ENCODE measurements at places on chromosomes 7 and 10.

DNA sequence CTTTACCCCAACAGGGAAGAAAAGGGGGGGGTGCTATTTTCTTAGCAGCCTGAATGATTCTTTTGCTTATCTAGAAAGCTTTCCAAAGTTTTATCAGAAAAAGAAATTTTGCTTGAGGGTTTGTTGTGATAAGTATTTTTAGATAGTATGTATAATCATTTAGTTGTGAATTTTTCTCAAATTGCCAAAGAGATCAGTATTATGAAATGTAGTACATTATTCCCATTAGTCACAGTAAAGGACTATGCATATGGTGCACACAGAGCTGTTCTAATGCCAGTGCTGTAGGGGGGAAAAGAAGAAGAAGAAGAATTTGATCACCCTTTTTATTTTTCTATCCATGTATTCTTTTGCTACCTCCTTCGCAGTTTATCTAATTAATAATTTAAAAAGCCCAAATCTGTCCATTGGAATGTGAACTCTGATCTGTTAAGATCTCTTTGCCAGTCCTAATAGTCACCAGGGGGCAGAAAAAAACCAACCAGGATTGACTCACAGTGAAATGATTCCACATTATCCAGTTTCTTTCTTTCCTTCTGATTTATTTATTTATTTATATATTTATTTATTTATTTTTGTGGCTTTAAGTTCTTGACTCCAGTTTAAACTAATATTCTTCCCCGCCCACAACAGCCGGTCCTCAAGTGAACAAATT lies 4.7 kb downstream of the RBM20 start:
- no peak for DNase-seq

- DNase-seq = peak; percentile 86
Observed at GRCh38 chr10:80535671-80536360, 1.9 kb upstream of the SH2D4B start.

DNA sequence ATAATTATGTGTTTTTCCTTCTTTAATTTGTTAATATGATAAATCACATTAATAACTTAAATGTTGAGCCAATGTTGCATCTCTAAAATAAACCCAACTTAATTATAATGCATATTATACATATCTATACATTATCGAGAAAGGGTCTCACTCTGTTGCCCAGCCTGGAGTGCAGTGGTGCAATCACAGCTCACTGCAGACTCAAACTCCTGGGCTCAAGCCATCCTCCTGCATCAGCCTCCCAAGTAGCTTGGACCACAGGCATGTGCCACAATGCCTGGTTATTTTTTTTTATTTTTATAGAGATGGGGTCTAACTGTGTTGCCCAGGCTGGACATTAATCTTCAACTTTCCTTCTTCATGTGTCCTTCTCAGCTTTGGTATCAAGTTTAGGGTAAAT lies 98.9 kb downstream of the INHBA start:
- no peak for DNase-seq

DNA sequence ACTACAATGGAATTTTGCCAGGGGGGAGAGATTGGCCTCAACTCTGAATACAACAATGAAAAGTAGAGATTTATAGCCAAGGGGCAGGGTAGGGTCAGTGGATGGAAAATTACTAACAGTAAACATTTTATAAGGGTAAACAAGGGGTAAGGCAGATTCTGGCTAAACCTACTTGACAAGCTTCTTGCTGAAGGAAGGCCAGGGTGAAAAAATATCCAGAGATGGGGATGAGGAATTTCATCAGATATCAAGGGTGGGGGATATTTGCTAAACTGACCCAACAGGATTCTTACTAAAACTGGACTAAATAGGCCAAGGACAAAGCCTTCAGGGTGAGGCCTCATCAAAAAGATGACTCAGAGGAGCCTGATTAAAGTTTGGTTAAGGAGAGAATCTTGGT lies 156.3 kb downstream of the RTKN2 start:
- DNase-seq = peak; percentile 8

GRCh38 chr7:134472572-134473244 lies 13.8 kb upstream of the AKR1B1 start:
- no peak for DNase-seq

DNA sequence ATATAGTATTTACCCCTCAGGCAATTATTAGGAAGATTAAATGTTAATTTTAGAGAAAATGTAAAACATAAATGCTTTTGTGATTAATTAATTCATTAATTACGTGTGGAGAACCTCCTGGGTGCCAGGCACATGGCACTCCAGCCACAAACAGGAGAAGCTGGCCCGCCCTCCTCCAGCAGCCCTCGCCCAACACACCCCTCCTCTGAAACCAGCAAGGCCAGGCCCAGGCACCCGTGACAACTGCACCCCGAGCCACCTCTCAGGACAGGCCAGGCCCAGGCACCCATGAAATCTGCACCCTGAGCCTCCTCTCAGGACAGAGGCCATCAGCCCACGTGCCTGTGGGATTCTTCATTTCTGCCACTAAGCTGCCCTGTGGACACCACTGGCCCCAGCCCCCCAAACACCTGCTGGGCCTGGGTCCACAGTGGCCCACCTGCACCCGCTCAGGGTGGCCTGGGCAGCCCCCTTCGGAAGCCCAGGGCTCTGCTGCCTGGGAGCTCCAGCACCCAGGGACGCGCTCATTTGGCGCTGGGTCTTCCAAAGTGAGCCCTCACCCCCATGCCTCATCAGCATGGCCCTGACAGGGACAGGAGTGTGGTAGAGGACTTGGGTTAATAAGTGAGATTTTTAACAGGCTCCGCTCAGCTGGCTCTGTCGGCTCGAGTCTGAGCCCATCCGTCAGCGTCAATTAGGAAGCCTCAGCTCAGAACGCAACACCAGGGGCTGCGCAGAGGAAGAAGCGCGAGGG lies 482.1 kb downstream of the DNAJB6 start:
- no peak for DNase-seq

DNA sequence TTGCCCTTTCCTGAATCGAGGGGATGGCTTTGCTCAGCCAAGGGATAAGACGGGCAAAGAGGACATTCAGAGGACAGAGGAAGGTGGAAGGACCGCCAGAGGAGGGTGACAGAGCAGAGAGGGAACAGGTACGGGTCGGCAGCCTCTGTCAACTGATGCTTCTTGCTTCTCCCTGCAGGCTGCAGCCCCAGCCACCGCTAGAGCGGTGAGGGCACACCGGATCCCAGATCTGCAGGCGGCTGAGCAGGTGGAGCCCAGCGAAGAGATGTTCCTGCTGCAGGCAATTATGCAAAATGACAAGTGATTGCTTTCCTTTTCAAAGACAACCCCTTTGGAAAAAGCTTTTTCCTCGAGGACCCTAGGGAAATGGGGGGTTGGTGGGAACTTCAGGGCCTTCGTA lies 181.9 kb upstream of the ANKRD30A start:
- DNase-seq = no peak

GRCh38 chr10:25820874-25821273 lies 113.2 kb upstream of the MYO3A start:
- no peak for DNase-seq

GRCh38 chr7:102073931-102074880 lies 212.5 kb upstream of the SH2B2 start:
- no peak for DNase-seq

DNA sequence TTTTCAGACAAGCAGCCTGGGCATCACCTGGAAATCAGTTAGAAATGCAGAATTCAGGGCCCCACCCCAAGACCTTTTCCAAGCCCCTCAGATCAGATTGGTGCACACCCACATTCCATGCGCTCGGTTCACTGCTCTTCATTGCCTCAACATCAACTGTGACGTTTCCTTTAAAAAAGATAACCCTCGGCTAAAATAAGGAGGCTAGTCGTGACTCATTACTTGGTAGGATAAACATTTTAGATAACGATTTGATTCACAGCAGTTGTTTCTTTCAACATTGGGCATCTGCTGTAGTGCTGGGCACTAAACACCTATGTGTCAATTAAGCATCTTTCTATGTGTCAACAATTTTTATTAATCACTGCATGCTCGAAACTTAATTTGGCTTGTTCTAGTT lies 191.1 kb upstream of the LRGUK start:
- DNase-seq = peak; percentile 22

DNA sequence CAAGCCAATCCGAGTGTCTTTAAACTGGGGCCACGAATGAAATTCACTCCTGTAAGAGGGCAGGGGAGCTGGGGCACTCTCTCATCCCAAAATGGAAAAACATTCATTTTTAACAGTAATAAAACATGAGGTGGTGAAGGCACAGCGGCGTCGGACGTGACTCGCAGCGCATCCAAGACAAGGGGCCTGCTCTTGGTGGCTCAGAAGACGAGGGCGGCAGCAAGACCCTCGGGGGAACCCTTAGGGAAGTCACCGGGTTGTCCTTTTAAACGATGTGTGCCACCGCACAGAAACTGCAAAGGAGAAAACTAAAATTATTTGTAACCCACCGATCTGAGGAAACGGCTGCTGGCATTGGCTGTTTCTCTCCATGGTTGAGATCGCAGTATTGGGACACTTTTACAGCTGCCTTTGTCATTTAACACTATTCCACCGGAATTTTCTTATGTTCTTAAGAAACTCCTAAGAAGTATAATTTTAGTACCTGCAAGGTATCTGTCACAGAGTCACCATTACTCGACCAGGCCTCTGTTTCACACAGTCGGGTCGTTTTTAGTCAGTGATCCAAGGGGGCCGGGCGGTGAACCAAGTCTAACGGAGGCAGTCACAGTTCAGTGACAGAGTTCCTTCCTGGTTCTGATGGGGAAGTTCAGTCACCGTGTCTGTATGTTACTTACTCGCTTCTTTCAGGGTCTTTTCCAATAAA lies 159.3 kb downstream of the PTPRN2 start:
- DNase-seq = no peak

DNA sequence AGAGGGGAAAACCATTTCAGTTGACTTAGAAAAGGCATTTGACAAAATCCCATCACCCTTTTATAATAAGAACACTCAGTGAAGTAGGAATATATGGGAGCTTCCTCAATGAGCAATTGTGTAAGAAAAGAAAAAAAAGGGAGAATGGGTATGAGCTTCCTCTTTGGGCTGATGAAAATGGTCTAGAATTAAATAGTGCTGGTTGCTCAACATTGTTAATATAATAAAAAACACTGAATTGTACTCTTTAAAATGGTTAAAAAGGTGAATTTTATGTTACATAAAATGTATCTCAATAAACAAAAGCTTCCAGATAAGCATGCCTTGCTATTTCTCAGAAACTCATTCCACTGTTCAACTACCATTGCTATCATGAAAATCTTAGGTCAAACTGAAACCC lies 40.6 kb downstream of the LRRC17 start:
- DNase-seq = no peak

GRCh38 chr10:852386-852785 lies 79.1 kb downstream of the LARP4B start:
- no peak for DNase-seq

GRCh38 chr7:18995270-18995671 lies 122.2 kb downstream of the TWIST1 start:
- DNase-seq = no peak

DNA sequence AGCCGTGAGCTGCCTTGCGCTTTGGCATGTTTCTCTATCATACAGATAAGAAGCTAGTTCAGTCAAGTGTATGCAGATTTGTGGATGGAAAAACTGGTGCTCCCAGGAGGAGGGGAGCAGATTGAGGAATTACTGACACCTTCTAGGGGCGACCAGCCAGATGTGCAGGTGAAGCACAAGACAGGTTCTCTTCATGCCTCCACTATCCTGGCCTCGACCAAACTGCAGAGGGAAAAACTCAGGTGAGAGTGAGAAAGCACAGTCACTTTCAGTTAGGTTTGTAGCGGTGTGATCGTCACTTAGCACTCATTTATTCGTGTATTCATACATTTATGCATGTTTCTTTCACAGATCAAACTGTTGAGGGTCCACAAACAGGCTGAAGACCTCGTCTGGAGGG lies 600 bp upstream of the DBNL start:
- no peak for DNase-seq

GRCh38 chr7:1977059-1977875 lies 255.5 kb downstream of the MAD1L1 start:
- no peak for DNase-seq

- no peak for DNase-seq
Observed at GRCh38 chr10:2891770-2892124, 175.6 kb upstream of the PFKP start.

GRCh38 chr7:30285536-30286284 lies 1.3 kb downstream of the ZNRF2 start:
- no peak for DNase-seq

DNA sequence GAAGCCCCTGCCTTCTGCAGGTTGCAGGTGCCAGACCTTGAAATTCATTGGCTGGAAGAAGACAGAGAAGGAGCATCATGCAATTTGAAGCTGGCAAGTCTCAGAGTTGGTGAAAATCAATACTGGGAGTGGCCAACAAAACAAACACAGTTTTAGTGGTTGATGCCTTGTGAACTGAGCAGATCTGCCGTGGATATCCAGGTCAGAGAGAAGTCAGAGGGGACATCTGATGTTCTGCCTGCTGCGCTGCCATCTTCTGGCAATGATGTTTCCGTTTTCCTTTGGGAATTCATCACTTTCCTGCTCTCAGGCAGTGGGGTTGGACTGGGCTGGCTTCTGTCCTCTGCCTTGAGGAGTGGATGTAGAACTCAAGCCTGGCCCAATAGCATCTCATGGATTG lies 132.0 kb downstream of the RPS24 start:
- DNase-seq = no peak

DNA sequence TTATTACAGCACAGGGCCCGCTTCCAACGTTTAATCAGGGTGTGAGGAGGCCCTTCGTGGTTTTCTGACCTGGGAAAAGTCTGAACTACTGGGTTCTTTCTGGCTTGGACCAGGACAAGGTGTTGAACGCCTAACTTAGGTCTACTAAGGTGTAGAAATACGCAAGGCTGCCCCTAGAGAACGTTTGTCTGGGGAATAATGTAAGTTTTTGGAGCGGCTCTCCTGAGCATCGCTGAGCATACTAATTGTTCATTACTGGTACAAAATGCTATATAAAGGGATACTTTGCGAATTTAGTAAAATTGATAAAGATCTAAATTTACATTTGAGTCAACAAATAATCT lies 32.4 kb upstream of the TOMM7 start:
- no peak for DNase-seq

DNA sequence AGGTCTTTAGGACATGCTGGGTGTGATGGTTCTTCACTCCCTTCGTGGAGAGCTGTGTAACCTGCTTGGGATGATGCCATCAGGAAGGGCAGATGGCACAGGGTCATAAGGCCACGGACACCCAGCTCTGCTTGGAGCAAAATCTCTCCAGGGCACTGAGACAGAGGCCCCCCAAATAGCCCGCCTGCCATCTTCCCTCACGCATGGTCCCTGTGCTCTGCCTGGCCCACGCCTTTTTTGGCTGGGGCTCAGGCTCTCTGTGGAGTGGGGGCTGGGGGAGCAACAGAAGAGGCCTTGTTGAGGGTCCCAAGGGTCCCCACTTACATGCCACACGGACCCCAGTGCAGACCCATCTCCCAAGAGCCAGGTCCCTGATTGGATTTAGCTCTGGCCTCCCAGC lies 93.3 kb upstream of the RET start:
- DNase-seq = no peak

- no peak for DNase-seq
Observed at GRCh38 chr7:117572856-117573620, 93.2 kb downstream of the CFTR start.

- DNase-seq = no peak
Observed at GRCh38 chr7:21605008-21605585, 62.3 kb downstream of the DNAH11 start.

All from RWPE1 (cell line).